ENCODE measurements at places on chromosomes 3 and 15.
A peak's percentile ranks its signal among the peaks of the same experiment; 100 is the strongest.

DNA sequence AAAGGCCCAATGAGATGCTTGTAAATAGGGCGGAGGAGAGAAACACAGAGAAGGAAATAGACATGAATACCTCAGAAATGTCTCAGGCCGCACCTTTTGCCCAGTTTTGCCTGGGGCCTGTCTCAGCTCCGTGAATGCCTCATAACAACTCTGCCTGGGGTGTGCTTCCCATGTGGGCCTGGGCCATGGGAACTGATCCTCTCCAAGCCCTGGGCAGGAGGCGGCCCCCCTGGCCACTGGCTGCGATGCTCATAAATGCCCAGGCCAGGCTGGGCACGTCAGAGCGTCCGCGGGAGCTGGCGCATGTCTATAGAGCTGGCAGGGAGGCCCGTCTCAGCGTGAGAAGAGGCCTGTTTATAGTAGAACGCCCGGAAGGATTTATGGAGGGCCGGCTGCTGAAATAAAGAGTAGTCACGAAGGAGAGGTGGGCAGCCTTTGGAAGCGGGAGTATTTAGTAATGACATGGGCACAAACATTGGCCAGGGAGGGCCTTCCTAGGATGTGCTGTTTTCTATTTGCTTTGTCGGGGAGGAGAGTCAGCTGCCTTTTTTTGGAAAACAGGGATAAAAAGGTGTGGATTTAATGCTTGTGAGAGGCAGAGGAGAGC lies 85.9 kb upstream of the IGF1R start:
- DNase-seq = no peak

DNA sequence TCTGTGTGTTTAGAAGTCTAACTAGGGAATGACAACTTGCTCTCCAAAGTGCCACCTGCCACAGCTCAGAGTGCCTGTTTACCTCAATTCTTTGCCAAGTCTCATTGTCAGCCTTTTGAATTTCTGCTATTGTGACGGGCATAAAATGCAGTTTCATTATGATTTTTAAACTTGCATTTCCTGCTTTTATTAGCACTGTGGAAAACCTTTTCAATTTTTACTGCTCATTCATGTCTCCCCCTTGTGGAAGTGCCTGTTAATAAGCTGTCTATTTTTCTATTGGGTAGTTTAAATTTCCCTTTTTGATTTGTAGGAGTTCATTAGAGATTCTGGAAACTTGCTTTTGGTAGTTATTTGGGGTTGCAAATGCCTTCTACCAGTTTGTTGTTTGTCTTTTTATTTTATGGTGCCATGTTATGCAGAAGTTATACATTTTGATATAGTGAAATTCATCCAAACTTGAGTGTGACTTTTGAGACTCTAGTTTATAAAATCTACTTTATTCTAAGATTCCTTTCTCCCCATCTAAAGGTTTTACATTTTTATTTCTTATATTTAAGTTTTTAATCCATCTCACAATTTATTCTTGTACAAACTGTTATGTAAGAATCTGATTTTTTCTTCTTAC lies 53.9 kb upstream of the FRMD4B start:
- no peak for DNase-seq

- no peak for DNase-seq
Measured at GRCh38 chr3:40962721-40963120, 236.6 kb upstream of the CTNNB1 start.

GRCh38 chr3:118817748-118818165 lies 216.9 kb downstream of the IGSF11 start:
- no peak for DNase-seq

DNA sequence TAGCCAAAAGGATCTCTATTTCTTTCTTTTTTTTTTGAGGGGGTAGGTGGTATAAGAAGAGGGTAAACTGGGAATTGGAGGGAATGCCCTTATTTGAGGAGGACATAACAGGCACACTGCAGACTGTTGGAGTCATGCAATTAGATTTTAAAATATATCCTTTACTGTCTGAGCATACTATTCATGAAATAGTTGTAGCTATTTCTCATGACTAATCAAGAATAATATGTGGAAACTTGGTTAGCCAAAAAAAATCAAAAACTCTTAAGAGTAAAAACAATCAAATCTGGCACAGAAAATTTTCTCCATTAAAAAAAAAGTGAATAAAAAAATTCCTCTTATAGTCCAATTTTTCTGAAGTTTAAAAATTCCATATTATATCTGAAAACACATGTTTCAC lies 174.9 kb downstream of the SCAPER start:
- DNase-seq = no peak

DNA sequence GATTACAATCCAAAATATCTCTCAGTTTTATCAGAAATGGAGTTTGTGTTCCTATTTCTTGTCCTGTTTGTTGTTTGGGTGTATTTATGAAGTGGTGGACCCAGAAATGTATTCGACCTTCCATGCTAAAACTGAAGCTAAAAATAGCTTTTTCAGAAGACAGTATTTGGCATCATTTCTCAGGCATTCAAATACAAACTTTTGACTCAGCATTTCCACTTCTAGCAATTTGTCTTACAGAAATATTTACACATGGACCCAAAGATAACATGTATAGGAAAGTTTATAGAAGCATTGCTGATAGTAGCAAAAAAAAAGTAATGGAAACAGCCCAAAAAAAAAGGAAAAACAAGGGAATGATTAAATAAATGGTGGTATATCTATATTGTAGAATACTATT lies 156.3 kb downstream of the HCN4 start:
- no peak for DNase-seq

DNA sequence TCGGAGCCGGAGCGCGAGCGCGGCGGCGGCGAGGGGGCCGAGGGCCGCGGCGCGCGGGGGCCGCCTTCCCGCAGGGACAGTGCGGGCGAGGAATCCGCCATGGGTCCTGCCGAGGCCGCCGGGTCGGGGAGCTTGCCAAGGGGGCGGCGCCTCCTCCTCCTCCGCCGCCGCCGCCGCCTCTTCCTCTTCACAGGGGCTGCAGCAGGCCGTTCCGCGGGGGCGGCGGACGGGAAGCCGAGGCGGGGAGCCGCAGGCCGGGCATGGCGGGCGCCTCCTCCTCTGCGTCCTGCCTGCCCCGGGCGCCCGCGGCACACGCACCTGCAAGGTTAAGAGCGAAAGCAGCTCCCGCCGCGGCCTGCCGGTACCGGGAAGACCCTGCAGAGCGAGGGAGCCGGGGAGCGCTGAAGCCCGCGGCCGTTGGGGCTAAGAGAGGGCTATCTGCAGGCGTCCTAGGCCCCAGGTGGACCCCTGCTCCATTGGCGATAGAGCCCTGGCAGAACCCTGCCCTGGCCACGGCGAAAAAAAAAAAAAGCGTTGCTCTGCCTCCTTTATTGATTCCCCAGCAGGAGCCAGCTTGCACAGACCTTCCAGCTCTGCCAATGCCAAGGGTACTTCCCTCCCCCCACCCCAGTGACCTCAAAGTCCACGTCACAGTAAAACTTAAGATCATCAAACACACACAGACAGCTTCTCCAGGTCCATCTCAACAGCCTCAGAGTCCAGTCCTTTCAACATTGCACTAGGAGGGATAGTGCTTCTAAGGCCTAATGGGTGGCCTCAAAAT lies at the start of gene LYSMD2:
Gene LYSMD2 (minus strand): TSS at position 134 of the 784 bp plus-strand sequence. CDS start 33 bp downstream, at position 101.
- DNase-seq = peak; percentile 43

DNA sequence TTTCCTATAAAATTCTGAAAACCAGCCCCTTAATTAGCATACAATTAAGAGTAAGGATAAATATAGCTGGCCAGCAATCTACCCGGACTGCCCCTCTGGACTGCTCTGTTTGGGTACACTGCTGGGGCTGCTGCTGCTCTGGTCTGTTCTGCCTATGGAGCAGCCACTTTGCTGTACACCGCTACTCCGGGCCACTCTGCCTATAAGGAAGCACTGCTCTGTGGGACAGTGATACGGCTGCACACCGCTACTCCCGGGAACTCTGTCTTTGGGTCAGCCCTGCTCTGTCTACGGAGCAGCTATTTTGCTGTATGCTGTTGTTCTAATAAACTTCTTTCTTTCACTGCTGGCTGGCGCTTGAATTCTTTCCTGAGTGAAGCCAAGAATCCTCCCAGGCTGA lies 316.5 kb upstream of the PLSCR5 start:
- DNase-seq = no peak

DNA sequence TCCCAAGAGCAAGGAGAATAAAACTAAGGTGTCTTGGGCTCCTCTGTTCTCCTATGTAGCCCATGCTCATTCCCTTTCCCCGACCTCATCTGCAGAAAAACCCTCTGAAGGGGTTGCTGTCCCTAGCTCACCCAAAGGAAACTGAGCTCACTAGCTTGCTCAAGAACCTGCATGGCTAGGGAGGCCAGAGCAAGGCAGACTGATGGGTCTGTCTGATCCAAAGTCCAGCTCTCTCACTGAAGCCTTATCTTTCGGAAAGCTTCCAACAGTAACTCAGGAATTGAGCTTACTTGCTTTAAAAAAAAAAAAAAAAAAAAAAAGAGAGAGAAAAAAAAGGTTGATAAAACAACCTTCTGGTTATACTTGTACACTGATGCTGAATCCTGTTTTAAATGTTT lies 141.4 kb upstream of the TOPAZ1 start:
- DNase-seq = no peak

DNA sequence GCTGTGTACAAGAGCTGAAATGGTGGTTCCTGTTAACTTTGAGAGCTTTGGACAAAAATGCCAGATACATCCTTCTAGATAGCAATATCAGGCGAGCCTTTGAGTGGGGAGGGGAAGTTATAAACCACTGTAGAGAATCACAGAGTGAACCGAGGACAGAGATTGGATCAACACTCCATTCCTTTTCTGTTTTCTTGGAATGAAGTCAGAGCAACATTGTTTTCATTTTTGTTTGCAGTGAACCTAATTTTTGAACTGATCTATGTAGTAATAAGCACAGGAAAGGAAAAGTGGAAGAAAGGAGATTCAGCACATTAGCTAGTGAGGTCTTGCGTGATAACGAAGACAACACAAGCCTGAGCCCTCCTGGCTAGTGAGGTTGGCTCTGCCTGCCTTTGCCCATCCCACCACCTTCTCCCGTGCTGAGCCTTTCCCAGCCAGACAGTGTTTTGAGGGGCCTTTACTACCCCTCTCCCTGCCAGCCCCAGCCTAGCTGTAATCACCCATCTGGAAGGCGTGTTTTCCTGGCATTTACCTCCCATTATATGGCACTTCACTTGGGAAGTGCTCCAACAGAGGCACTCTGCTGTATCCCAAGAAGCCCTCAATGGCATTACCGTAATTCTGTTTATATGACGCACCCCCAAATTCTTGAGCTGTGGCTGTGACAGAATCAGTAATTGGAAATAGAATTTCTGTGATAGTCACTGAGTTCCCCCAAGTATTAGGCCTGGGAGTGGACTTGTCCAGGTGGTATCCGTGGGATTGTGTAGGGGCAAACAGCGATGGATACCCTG lies 129.8 kb downstream of the CACNA1D start:
- DNase-seq = no peak

GRCh38 chr3:163490119-163490518 lies 1588.2 kb downstream of the SI start:
- DNase-seq = no peak

DNA sequence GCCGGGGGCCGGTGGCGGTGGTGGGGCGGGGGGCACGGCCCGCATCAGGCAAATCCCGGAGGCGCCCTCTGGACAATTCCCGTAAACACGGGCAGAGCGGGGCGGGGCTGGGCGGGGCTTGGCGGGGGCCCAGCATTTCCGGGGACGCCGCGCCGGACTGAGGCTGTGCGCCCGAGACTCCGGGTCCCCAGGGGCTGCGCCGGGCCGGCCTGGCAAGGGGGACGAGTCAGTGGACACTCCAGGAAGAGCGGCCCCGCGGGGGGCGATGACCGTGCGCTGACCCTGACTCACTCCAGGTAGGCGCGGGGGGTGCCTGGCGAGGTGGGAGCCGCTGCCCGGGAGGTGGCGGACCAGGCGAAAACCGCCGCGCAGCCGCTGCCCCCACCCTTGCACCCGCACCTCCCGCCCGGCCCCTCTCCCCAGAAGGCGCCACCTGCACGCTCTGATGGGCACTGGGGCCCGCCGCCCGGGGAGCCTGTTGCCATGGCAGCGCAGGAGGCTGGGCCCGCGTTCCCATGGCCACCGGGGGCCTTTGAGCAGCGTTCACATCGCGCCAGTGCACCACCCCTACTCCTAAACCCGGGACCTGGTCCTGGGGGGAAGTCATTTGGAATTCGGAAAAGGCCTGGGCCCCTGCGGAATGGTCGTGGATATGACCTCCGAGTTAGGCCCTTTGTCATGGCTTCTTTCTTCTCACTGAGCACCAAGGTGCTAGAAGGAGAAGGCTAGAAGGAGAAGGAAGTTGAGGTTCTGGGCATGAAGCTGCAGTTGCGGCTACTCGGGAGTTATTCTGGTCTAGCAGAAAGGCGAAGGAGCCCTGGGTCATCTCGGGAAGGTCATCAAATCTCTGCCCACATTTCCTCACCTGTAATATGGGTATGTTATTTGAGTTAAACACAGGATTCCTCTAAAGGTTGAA lies 16.1 kb upstream of the SEMA4B start:
- DNase-seq = peak; percentile 34

DNA sequence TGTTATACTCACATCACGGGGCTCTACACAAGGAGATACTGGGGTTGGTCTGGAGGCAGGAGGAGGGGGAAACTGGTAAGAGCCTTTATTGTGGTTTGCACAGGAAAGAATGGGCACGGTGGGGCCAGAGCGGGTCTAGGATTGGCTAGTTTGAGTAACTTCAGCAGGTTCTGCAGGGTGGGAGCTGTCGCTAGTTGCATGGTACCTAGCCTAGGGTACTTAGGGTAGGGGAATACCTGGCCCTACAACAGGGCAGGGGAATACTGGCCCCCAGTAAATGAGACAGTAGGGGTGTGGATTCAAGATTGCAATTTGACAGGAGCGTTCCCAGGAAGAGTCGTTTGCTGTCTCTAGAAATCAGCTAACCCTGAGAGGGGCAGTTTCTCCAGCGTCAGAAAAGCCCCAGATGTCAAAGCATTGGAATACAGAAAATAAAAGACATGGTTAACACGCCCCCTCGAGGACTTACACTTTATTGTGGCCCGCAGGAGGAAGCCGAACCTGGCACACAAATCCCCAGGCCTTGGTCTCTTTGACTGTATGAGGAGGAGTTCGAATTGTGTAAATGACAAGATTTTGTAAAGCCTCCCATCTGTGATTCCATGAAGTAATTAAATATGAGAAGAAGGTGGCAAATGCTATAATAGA lies 32.0 kb downstream of the ST8SIA2 start:
- no peak for DNase-seq

DNA sequence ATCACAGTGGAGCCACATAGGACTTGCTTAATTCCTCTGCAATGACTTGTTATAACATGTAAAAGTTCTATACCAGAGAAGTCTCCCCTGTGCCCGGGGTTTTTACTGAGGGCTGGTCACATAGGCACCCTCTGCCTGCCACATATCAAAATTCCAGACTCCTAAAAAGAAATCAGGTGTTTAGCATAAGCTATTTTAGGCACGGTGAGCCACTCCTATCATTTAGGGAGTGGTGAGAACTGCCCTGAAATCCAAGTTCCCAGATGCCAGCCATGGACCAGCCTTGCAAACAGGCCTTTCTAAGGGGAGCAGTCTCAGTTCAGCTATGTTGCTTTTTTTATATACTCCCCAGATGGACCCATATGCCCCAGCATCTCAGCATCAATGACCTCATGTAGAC lies 130.3 kb downstream of the THSD4 start:
- DNase-seq = no peak

DNA sequence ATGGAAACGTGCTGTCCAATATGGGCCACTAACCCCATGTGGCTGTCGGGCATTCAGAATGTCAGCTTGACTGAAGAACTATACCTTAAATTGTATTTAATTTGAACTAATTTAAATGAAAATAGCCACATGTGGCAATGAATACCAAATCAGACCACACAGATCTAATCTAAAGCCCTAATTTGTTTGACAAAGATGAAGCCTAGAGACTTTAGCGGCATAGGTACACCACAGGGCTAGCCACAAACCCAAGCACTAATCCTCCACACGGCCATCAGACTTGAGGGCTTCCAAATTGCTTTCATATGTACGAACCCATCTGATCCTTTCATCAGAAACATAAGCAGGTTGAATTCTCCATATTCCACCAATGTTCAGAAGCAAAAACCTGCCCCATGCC lies 81.4 kb downstream of the SHQ1 start:
- DNase-seq = no peak
